ENCODE measurements at places on chromosomes 12 and 14.

GRCh38 chr12:111728795-111729194, 37.9 kb upstream of the ALDH2 start:
- no peak for DNase-seq

DNA sequence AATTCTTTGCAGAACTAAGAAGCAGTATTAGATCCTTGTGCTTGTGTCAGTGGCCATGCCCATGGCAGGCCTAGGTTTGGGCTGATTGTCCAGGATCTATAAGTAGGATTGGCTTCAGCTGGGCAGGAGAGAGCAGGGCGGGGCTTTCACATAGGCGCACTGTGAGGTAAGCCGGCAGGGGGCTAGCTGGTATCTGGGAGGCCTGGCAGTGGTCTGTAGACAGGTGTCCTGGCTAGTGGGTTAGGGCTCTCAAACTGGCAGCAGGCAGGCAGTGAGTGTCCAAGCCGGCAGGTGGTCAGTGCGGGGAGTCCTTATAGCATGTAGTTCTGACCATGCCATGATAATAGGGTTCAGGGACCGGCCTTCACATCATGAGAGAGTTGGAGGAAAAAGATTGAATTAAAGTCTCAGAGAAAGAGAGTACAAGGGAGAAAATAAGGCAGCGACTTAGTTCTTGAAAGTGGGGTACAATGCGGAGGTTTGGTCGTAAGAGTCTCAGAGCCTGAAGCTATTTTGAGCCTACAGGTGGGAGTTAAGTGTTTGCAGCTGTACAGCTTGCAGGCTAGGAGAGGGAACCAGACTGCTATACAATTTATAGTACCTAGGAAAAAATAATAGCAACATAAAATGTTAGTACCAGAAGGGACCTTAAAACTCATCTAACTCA, 137.4 kb downstream of the TPH2 start:
- no peak for DNase-seq

GRCh38 chr12:67690656-67691055, 42.1 kb downstream of the DYRK2 start:
- no peak for DNase-seq

DNA sequence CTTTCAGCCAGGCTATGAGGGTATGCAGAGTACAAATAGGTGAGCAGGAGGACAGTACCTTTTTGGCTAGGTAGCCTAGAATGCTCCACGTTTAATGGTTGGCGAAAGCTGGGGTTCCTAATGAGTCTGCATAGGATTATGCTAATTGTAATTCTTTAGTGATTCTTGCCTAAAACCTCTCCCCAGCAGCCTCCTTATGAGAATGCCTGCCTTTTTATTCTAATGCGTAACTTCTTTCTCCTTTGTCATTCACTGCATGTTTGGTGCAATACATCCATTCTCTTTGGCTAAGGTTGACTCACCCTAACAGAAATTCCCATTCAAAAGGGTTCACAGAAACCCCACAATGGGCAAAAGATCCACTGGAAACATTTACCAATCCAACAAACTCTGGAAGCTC, 752.2 kb downstream of the FSCB start:
- no peak for DNase-seq

- DNase-seq, result no peak
These were observed 170.7 kb upstream of the E2F7 start for GRCh38 chr12:77236066-77236465.

- no peak for DNase-seq
These were observed 55.4 kb upstream of the DDX11 start for GRCh38 chr12:31018106-31018789.

DNA sequence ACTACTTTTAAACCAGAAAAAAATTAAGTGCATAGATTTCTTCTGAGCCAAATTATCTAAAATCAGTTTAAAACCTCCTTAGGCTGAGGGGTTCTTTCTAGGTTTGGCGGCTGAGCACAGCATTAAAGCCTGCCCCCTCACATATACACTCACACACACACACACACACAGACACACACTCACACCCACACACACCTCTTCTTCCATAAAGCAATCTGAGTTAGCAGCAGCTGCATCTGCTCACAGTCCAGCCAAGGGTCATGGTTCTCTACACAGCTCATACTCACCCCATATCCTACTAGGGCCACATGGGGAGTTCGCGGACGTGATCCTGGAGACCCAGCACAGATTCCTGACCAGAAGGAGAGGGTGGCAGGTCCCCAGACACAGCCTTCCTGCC, 12.4 kb downstream of the SYNDIG1L start:
- DNase-seq, result no peak

- DNase-seq, result no peak
These were observed 176.7 kb downstream of the CRADD start for GRCh38 chr12:93853698-93854478.

DNA sequence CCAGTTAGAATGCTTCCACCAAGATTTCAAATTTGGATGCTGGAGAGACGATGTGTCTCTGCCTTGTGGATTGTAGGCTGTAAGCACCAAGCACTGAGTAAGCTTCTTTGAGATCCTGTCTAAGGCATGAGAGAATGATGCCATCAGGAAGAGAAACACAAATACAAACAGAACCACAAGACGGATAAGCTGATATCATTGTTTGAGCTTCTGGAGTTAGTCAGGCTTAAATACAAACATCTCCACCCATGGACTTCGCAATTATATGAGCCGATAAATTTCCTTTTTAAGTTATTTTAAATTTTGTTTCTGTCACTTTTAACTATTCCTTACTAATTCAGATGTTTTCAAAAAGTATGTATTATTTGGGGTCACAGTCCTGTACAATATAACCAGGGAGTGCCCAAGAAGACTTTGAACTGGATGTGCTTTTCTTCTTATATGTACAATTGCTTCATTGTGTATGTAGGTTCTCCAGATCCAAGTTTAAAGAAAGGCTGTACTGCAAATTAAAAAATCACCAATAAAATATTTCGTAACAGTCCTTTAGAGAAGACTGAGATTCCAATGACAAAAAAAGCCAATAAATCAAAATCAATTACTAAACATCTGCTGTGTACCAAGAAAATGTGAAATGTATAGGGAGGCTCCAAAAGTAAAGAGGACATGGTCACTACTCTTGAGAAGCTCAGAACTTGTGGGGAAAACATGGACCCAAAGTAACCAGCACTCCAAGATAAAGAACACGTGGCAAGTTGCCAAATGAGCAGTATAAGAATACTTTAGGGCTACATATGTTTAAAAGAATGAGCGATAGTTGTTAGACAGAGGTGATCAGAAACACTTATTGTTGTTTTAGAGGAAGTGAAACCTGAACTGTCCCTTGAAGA, 274.1 kb downstream of the ADAMTS20 start:
- DNase-seq, result peak; percentile 64

- DNase-seq, result peak; percentile 93
These were observed at the start of gene NFKBIA for GRCh38 chr14:35404449-35405303. NFKBIA (minus strand) TSS chr14:35404749; CDS start chr14:35404644, 105 bp downstream.

- DNase-seq, result no peak
These were observed 266.6 kb upstream of the FAR2 start for GRCh38 chr12:28882444-28882843.

GRCh38 chr12:125222876-125223275, 157.6 kb downstream of the AACS start:
- DNase-seq, result no peak

- no peak for DNase-seq
These were observed 28.3 kb downstream of the TMEM233 start for GRCh38 chr12:119621878-119622277.

GRCh38 chr14:21107283-21107800, 6.5 kb downstream of the TMEM253 start:
- DNase-seq, result peak; percentile 40

DNA sequence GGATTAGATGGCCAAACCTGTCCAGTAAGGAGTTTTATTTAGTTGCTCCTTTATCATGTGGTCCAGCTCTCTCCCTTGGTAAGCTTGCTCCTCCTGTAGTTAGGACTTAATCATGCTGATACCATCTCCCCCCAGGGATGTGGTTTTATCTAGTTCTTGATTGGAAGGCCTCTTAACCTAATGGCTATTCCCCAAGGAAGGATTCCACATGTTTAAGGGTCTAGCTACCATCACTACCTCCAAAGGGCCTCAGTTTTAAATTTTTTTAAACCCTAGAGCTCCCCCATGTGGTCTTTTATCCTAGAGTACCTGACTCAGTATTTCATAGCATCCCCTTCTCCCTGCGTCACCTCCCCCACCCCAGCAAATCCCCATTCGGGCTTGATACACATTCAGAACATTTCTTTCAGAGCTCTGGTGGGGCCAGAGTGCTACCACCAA, 22.5 kb downstream of the MAP3K12 start:
- peak; percentile 67 for DNase-seq

DNA sequence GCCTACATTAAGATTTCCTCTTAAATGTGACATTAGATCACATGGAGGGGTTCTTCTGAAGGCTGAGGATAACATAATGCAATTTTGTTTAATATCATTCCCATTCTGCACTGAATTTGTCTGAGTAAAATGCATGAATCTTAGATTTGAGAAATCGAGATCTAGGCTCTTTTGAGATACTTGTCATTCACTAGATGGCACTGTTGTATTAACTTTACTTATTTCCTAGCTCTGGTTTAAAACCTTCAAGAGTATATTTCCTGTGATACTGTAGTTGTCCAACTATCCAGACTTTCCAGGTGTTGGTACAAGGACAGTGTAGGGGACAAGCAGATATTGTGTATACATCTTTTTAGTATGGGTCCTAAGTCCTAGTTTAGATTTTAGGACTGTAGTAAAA, 91.7 kb upstream of the SEL1L start:
- DNase-seq, result peak; percentile 27

- DNase-seq, result no peak
These were observed 339.3 kb downstream of the NRXN3 start for GRCh38 chr14:78509516-78509915.

DNA sequence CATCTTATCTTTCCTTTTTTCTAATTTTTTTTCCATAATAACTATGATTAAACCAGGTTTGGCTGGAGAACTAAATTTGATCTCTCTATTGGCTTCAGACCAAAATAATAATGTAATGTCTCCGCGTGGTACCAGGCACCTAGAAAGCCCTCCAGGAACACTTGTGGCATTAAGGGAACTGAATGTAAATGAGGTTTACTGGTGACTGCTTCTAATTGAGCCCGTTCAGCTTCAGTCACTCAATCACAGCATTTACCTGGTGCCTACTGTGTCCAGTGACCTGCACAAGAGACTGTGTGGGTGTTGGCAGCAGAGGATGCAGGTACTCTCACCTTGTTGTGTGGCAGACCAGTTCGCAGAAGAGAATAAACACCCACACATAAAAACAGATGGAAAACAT, 302.5 kb downstream of the DPF3 start:
- DNase-seq, result no peak

GRCh38 chr14:96592591-96593386, 90.6 kb downstream of the PAPOLA start:
- peak; percentile 18 for DNase-seq

DNA sequence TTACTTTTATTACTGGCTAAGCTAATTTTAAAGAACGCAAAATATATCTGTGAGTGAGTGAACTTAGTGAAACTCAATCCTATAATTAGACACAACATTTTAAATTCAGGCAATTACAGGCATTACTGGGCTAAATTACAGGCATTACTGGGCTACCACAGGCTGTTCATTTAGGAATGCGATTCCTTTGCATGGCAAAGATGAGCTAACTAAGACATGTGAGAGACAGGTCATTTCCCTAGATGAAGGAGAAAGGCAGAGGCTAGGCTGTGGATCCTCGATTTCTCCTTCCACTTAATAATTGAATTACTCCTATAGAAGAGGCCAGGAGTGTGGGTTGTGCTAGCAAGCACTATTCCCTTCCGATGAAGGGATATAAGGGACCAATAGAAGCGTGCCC, 429.4 kb upstream of the LMO3 start:
- no peak for DNase-seq

GRCh38 chr12:3311027-3311402, 180.0 kb upstream of the PRMT8 start:
- peak; percentile 72 for DNase-seq

- no peak for DNase-seq
These were observed 70.9 kb downstream of the DERA start for GRCh38 chr12:15982071-15982470.

DNA sequence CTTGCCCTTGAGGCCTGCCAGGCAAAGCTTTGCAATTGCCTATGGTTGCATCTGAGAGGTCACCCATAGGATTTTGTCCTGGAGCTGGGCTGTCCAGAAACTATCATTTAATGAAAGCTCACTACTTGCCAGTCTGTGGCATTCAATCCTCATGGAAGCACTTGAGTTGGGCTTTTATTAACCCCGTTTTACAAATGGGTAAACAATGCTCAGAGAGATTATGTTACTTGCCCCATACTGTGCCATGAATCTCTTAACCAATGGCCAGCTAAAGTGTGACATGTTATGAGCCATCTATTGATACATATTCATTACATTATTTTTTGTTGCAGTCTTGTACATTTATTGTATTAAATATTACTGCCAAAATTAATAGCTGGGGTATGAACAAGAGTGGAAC, 35.9 kb downstream of the PDZRN4 start:
- no peak for DNase-seq

GRCh38 chr14:37124614-37125013, 47.8 kb downstream of the SLC25A21 start:
- no peak for DNase-seq

DNA sequence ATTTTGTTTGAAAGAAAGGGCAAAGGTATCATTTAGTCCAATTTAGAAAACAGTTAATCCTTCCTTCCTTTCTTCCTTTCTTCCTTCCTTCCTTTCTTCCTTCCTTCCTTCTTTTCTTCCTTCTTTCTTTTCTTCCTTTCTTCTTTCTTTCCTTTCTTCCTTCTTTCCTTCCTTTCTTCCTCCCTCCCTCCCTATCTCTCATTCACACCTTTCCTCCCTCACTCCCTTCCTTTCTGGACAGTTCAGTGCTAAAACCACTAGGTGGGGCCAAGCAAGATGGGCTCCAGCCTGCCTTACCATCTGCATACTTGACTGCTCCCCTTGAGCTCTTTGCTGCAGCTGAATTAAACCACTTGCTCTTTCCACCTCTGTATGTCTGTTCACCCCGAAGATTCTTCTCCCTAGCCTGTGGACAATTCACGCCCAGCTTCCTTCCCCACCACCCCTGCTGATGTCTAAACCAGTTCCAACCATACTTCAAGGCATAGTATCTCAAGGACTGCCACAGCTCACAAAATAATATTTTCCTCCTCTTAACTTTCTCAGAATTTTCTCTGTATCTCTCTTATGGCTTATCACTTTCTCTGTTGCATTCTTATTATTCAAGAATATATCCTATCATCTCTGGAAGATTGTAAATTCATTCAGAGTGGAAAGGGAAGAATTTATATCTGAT, 78.0 kb downstream of the DBX2 start:
- DNase-seq, result peak; percentile 30

GRCh38 chr12:124560146-124560890, 7.1 kb downstream of the NCOR2 start:
- DNase-seq, result no peak

DNA sequence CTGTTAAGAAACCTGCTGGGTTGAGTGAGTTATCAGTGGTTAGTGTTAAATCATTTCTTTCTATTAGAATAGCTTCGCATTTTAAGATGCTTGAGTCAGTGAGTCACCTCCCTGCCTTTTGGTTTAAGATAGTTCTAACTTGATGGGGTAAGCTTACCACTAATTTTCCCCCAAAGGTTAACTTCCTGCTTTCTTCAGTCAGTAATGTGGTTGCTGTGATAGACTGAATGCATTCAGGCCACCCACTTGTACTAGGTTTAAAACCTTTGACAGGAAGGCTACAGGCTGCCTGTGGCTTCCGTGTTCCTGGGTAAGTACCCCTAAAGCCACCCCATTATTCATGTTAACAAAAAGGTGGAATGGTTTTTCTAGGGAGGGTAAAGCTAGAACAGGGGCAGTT, 25.3 kb downstream of the CLEC2A start:
- DNase-seq, result peak; percentile 7

Data from ELR (cell line).